ENCODE measurements at places on chromosomes 1 and 21.

DNA sequence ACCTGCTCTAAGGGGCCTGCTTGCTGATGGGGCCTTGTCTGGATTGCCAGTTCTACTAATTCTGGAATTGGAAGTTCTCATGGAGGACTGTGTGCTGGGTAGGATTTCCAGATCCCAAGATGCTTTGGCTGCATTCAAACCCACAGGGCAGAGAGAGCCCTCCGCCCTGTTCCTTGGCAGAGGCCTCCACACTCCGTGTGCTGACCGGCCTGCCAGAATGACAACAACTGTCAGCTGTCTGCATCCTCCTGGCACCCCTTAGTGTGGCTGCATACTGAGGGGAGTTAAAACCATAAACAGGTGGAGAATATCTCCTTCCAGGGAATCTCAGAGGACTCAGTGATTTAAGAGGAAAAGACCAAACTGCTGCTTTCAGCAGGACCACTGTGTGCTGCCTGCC, 60.7 kb downstream of the ADARB1 start:
- no peak for DNase-seq

GRCh38 chr1:54012863-54013262, 5.1 kb downstream of the LDLRAD1 start:
- DNase-seq, result no peak

DNA sequence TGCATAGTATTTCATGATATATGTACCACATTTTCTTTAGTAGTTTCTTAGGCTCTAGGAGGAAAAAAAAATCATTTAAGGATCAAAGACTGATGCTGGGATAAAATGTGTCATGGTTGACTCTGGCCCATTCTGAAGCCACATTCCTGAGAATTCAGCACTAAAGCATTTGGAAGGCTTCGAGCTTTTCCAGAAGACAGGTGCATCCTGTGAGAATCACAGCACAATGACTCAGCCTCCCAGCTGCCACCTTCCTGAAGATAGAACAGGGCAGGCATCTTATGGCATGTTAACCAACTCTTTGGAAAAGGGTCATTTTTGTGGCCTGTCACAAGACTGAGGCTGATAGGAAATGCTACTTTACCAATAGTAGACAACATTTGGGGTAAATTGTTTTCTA, 359.9 kb downstream of the PCP4 start:
- no peak for DNase-seq

GRCh38 chr1:87615491-87615890, 286.8 kb downstream of the LMO4 start:
- DNase-seq, result no peak

DNA sequence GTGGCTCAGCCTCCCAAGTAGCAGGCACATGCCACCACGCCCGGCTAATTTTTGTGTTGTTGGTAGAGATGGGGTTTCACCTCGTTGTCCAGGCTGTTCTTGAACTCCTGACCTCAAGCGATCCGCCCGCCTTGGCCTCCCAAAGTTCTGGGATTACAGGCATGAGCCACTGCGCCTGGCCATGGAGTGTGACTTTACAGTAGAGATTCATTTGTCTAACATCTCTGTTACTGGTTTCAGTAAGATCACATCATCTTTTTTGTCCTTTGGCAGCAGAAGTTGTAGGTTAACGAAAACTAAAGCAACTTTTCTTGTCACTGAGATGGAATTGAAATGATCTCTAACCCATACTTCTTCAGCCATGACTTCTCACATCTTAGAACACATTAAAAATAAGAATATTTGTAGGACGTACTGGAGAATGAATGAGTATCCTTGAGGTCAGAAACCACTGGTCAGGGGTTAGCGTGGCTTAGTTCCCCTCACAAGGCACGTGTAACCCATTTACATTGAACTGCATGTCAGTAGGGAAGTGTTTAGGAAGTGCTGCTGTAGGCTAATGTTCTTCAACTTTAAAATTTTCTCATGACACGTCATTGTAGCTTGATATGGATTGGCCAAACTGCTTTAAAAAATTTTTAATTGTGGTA, 75.9 kb downstream of the CAMTA1 start:
- DNase-seq, result no peak

- peak; percentile 13 for DNase-seq
Observed at GRCh38 chr1:8987881-8988617, 38.2 kb downstream of the SLC2A7 start.

GRCh38 chr1:17338706-17339493, 30.9 kb downstream of the PADI4 start:
- DNase-seq, result no peak

GRCh38 chr1:39047374-39048229, 21.5 kb downstream of the NDUFS5 start:
- DNase-seq, result no peak

DNA sequence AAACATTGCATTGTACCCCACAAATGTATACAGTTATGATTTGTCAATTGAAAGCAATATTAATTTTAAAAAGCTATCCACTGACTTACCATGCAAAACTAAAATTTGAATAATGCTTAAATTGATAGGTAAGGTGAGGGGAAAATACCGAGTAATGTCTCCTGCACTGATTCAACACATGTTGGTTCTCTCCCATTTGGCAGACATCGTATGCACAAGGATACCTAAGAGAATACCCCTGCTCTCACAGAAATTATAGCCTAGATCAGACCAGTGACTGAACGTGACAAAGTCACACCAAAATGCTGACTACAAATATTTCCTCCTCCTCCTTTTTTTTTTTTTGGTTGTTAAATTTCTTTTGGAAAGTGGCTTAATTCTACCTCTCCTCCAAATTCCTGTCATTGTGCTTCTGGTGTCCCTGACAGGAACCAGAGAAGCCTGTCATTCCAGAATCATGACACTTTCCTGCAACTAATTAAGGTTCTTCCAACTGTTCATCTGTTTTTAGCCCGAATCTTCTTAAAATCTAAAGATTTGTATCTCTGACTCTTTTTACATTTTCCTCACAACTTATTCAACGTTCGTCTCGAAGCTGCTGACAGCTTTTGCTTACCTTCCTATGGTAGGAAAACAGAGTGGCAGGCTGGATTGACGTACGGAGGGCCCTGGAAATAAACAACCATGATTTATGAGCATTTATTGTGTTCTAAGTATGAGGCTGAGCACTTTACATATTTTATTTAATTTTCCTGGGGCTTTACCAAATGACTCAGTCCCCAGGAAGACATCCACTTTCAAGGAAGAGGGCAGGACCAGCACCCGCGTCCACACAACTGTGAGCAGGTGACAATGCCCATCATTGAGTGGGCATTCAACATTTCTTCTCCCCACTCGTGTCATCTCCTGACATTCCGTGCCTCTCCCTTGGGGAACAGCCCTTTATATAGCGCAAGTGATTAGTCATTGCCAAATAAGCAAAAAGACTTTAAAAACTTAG, 57.9 kb upstream of the KCNE2 start:
- no peak for DNase-seq

DNA sequence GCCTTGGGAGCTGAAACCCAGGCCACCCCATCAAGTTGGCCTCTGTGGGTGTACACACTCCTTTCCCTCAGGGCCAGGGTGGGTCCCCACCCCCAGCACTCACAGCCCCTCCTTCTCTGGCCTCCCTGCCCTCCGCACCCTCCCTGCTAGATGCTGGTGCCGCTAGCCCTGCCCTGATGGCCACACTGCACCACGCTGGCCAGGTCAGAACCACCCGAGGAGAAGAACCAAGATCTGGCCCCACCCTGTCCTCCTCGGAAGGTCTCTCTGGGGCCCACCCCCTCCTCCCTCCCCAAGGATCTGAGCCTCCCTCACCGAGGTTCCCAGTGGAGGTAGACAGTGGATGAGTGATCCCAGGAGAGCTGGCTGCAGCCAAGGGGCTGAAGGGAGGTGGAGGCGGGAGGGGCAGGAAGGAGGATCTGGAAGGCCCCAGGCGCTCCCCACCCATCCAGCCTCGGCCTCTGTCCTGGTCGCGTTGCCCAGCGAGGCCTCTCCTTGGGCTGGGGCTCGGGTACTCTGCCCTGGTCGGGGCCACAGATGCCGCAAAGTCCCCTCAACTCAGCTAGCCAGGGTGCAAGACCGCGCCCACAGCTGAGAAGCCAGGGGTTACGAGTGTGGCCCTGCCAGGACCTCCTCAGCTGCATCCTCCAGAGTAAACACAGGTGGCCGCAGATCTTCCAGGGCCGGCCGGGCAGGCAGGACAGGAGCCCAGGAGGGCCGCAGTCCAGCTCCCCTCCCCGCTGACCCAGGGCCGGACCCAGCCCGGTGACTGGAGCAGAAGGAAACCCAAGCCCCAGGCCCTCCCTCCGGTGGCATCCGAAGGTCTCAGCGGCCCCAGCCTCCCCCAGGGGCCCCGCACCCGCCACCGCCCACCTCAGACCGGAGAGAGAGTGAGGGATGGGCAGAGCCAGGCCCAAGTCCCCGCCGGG, 5.2 kb downstream of the B3GALT6 start:
- no peak for DNase-seq

DNA sequence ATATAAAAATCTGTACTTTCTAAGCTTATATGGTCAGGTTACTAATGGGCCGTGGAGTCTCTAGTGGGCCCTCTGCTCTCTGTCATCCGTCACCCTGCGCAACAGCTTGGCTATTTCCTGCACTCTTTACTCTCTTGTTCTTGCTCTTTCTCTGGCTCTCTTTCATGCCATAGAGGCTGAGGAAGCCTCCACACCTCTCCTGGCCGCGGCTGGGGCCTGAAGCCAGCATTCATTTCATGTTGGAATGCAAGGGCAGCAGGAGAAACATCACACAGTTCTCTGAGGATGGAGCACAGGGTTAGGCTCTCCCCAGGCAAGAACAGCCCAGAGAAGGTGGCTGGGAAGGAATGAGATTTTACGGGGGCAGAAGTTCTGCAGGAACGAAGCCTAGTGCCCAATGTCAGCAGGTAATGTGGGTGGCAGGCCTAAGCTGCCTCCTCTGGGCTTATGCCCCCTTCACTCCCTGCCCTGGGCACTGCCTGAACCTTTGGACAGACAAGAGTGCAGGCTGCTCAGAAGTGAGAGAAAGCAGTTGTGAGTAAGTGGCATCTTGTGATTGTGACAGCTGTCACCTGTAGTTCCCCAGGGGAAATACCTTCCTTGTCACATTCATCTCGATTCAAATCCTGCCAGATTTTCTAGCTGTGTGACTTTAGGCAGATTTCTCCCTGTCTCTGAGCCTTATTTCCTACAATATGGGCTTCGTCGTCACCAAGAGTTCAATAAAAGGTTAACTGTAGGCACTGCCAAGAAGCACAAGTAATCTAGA, 3.6 kb upstream of the FHAD1 start:
- no peak for DNase-seq

GRCh38 chr1:104593413-104594187, 843.9 kb downstream of the AMY1C start:
- no peak for DNase-seq

DNA sequence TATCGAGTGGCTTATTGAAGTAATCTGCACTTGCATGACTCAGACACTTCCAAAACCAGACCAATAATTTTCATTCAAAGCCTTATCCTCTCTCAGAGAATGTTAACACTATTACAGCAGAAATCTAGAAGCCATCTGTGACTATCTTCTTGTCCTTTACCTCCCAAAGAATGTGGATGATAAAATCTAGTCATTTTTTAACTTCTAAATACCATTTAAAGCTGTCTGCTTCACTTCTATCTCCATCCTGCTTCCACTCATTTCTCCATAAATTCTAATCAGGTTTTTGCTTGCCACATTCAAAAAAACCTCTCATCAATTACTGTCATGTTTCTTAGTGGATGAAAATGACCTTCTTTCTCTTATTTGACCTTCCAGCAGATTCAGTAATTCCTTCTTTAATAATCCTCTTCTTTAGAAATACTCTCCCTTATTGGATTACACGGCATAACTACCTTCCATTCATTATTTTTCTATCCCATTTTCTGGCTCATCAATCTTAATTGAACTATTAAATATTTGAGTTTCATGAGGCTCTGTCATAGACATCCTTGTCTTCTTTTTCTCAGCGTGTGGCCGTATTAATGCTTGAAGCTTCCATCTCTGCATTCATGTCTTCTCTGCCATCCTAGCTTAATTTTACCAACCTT, 1999.4 kb downstream of the MRPL39 start:
- no peak for DNase-seq

DNA sequence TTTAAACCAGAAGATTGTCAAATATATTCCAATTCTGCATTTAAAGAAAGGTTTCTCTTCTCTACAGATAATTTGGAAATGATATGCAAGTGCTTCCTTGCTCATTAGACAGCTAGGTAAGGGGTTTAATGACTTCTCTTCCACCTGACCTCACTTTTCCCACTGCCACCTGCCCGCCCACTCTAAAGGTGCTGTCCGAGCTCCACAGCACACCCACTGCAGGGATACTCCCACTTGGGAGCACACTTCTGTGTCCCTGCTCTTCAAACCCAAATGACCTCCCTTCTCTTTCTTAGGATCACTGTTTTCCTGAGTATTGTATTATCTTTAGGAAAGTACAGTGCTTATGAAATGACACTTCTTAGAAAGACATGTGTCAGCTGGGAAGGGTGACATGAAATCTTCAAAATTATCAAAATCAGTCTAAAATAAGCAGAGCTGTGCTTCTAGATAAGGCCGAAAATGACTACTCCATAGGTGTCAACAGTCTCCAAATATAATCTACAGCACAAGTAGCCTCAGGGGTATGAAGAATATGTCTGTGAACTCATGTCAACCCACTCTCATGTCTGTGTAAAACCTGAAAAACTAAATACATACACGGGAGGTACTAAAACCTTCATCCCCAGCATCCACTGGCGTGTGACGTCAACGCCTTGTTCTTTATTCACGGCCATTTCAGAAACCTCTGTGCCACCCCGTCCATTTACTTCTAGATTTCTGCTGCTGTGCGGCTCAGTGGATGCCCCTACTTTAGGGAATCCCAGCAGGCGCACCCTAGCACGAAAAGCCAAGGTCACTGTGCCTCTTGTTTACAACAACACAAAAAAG, 71.0 kb downstream of the SLC45A1 start:
- no peak for DNase-seq

GRCh38 chr1:91774520-91775203, 111.3 kb downstream of the TGFBR3 start:
- DNase-seq, result no peak

DNA sequence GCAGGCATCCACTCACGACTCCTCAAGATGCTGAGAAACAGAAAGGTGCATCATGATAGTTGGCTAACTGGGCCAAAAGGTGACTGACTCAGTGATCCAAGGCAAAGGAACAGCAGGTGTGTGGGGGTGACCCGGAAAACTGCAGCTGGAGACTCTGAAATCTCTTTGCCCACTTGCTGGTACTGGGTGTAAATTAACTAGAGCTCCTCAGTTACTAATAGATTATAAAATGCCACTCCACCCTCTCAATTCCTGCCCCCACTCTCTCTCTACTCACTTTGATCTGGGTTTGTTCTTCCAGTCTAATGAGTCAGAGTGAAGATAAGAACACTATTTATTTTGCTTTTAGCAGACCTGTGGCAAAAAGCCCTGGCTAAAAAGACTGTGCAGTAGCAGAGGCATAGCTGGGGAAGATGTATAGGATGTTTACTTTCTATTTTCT, 7.2 kb upstream of the PIGC start:
- DNase-seq, result no peak
